ENCODE measurements at places on chromosomes 13 and 19.
A peak's percentile ranks its signal among the peaks of the same experiment; 100 is the strongest.

DNA sequence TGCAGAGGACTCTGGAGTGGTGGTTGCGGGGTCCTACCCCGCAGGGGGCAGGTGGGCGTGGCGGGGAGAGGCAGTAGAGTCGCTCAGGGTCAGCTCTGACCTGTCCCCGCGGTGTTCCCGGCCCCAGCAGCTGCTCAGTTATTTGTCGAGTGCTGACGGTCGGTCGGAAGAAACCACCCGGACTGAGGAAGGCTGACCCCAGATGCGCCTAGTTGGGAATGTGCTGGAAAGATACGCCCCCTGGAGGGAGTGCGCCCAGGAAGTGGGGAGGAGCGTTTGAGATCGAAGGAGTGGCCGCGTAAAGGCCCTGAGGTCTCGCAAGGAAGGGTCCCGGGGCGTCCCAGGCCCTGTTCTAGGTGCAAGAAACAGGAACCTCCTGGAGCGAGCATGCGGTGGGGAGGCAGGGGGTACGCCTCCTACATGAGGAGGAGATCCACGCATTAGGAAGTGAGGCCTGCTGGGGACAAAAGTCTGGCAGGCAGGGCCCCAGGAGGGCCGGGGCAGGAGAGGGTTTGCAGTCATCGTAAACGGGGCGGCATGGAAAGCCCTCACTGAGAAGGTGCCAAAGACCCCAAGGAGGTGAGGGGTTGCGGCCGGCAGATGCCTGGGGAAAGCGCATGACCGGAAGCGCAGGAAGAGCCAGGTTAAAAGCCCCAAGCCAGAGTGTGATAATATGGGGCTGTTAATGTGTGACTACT lies 9.2 kb downstream of the CCDC8 start:
- no peak for DNase-seq

GRCh38 chr13:44400736-44401135 lies 27.1 kb downstream of the SERP2 start:
- no peak for DNase-seq

DNA sequence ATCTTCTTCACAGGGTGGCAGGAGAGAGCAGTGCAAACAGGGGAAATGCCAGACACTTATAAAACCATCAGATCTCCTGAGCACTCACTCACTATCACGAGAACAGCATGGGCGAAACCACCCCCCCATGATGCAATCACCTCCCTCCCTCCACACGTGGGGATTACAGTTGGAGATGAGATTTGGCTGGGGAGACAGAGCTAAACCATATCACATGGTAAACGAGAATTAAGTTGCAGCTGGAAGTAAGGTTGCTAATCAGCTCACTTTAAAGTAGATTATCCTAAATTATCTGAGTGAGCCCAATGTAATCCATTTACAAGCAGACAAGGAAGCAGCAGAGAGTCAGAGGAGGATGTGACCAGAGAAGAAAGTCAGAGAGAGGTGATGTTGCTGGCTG lies 102.2 kb upstream of the IPO5 start:
- DNase-seq: no peak

DNA sequence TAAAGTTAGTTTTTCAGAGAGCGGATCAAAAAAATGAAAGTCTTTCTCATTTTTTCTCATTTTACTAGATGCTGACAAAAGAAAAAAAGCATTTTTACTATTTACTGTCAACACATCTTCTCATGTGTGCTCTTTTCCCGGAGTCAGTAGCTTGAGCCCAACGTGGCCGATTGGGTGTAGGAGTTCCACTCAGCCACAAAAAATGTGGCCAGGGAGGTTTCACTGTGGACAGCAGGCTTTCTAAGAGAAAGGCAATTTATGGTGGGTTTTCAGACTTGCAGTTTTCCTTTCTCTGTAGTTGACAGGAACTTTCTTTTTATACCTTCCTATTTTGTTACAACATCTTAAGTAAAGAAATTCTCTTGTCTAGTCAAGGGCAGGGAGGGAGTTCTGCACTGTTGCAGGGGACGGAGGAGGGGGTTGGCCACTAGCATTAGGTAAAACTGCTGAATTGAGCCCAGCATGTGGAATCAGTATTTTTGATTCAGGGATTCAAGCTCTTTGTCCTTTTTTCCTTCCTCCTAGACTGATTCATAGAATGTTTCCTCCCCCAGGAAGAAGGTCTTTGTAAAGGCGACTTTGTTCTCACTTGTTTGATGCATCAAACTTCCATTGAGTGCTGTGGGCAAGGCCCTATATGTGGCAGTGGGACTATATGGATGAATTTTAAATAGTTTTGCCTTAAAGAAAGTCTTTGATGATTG lies 123.1 kb downstream of the B3GLCT start:
- DNase-seq: no peak

DNA sequence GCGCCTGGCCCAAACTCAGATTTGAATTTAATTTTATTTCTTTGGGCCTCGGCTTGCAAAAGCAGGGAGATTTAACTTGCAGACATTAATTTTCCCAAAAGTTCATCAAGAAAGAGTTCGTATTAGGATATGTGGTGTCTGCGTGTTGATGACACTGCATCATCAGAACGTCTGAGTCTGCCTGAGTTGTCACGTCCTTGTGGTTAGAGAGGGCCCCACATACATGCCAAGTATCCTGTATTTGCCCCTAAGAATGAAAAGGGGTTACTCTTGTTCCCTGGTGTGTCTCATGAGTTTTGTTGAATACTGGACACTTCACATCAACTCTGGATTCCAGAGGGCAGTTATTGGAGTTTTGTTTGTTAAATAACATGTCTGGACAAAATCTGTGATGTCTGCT lies 5.6 kb upstream of the TEX29 start:
- DNase-seq: no peak

- no peak for DNase-seq
Measured at GRCh38 chr13:27820524-27821482, 28.5 kb downstream of the GSX1 start.

- no peak for DNase-seq
Measured at GRCh38 chr13:27672025-27672424, 50.3 kb downstream of the POLR1D start.

DNA sequence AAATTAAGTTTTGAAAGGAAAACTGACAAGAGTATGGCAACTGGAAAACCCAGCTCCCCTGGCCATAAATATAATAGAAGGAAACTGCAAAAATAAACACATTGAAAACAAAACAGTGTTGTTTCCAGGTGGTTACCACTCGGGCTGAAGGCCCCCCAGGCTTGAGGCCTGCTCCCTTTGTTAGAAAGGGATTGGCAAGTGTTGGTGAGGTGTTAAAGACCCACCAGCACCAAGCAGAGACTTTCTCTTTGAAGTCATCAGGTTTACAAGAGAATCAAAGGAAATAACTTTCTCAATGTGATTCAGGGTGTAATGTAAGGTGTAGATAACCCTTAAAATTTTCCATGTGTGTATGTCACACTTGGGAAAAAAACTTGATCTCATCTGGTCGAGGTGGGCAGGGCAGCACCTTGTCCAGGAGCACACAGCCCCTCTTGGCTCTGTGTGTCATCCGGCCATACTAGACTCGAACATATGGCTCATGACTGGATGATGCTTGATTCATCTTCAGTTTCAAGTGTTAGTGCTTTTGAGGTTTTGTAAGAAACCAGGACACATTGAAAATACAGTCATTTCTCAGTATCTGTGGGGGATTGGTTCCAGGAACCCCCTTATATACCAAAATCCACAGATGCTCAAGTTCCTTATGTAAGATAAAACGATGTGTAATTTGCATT lies 7.8 kb downstream of the ACTN4 start:
- DNase-seq: no peak

GRCh38 chr13:33863188-33863789 lies 45.3 kb downstream of the RFC3 start:
- no peak for DNase-seq

GRCh38 chr13:43041369-43041921 lies 18.1 kb downstream of the DNAJC15 start:
- no peak for DNase-seq

- no peak for DNase-seq
Measured at GRCh38 chr19:16144216-16144581, 714 bp downstream of the HSH2D start.

- no peak for DNase-seq
Measured at GRCh38 chr19:41294393-41294792, 15.6 kb upstream of the CCDC97 start.

- DNase-seq: no peak
Measured at GRCh38 chr19:46840498-46840942, 10.1 kb downstream of the AP2S1 start.

DNA sequence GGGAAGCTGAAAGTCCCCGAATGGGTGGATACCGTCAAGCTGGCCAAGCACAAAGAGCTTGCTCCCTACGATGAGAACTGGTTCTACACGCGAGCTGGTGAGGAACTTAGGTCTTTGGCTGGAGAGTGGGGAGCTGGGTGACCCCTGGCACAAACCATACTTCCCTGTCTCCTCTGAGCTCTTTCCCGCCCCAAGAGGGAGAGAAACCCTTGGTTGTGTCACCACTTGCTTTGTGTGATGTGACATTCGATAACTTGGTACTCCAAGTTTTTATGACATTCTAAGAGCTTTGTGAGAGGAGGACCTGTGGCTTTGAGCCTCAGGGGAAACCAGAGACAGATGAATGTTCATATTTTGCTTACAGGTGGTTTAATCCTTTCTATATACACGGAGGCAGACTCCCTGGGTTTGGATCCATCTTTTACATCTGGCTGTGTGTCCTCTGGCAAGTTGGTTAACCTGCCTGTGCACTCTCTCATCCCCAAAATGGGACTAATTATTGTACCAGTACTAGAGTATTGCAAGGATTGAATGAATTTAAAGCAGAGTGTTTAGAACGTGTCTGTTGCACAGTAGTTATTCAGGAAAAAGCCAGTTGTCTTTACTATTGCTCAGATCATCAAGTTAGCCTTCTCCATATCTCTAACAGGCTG lies 1.2 kb downstream of the RPS19 start:
- DNase-seq: no peak

DNA sequence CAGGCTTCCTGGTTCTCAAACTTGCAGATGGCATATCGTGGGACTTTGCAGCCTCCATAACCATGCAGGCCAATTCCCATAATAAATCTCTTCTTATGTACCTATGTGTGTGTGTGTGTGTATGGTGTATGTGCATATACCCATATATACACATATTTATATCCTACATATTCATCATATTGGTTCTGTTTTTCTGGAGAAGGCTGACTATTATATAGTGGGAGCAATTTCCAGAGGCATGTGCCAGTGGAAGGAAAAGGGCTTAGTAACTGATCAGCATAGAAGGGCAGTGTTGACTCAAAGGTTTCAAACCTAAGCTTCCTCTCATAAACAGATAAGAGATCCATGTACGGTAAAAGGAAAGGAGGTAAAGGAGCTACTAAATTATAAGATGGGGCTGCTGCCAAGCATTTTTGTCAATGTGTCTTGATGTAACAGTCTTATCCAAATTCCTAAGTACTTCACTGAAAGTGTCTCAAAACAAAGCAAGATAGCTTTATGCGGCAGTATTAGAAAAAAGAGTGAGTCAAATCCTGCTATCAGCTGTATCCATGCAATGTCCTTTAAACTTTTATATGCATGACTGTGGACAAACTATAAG lies 432.1 kb downstream of the TBC1D4 start:
- no peak for DNase-seq

- no peak for DNase-seq
Measured at GRCh38 chr19:17302391-17303166, 646 bp downstream of the ABHD8 start.

GRCh38 chr19:56603829-56604228 lies 8.7 kb downstream of the ZNF71 start:
- DNase-seq: no peak

GRCh38 chr13:75271846-75272245 lies 210.1 kb downstream of the TBC1D4 start:
- no peak for DNase-seq

- no peak for DNase-seq
Measured at GRCh38 chr13:99971576-99972189, at the start of gene ZIC5. TSS of gene ZIC5 (minus strand) at chr13:99971767. CDS start at chr13:99971603, 164 bp downstream.

DNA sequence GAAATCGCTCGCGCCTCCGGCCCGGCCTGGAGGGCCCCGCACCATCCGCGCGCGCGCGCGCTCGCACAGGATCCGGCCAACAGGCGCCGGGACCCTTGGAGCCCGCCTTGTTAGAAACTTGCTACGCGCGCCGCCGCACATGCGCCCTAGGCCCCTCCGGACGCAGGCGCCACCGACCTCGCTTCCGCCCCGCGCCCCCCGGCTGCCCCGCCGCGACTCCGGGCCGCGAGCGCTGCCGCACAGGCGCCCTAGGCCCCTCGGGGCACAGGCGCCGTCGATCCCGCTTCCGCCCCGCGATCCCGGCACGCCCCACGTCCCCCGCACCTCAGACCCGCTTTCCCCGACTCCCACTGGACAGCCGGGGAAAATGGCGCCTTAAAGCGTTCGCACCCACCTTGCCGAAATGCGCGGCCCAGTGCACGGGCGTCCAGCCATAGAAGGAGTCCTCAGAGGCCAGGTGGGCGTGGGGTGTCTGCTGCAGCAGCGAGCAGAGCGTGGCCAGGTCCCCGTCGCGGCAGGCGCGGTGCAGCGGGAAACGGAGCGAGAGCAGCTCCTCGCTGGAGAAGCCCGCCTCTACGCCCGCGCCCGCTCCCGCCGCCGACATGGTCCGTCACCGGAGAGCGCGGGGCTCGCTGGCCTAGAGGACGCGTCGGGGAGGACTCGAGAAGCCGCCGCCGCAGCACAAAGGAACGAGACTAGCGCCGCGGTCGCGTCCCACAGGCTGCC lies 375 bp downstream of the ANKRD10 start:
- peak; percentile 64 for DNase-seq

DNA sequence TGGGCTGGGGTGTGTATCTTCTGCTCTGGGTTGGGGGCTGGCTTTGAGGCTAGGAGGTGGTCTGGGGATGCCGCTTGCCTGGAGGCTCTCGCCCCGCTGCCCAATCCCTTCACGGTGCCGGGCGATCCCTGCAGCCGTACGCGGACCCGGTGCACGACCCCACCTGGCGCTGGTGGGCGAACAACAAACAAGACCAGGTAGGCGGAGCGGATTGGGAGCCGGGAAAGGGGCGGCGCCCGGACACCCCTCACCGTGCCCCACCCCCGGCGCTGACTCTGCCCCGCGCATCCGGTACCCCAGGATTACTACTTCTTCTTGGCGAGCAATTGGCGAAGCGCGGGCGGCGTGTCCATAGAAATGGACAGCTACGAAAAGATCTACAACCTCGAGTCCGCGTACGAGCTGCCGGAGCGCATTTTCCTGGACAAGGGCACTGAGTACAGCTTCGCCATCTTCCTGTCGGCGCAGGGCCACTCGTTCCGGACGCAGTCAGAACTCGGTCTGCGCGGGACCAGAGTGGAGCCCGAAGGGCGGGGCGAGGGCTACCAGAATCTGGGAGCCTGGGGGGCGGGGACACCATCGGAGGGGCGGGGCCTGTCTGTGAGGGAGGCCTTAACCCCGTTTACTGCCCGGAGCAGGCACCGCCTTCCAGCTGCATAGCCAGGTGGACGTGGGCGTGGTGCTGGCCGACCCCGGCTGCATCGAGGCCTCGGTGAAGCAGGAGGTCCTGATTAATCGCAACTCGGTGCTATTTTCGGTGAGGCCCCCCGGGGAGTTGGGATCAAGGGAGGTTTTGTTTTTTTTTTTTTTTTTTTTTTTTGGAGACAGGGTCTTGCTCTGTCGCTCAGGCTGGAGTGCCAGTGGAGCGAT lies 12.1 kb upstream of the PSMD8 start:
- DNase-seq: no peak

DNA sequence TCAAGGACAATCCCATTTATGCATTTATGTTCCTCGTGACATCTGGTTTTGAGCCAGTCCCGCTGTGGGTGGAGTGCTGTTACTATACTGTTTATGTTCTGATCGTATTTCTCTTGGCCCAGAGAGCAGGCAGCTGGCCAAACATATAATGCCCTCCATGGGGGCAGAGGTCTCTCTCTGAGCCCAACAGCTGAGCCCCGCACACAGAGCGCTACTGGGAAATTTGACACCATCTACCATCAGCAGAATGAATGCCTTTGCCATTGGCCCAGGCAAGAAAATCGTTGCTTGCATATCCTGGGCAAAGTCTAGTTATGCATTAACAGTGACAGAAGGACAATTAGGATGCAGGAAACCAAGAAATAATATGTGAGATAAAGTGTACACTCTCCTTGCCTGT lies 126.8 kb upstream of the CACNA1A start:
- DNase-seq: no peak
